ENCODE measurements at places on chromosomes 16 and 17.

- DNase-seq = no peak
Observed at GRCh38 chr16:82340531-82340930, 170.5 kb upstream of the MPHOSPH6 start.

- DNase-seq = no peak
Observed at GRCh38 chr17:10121971-10122707, 76.3 kb downstream of the GAS7 start.

DNA sequence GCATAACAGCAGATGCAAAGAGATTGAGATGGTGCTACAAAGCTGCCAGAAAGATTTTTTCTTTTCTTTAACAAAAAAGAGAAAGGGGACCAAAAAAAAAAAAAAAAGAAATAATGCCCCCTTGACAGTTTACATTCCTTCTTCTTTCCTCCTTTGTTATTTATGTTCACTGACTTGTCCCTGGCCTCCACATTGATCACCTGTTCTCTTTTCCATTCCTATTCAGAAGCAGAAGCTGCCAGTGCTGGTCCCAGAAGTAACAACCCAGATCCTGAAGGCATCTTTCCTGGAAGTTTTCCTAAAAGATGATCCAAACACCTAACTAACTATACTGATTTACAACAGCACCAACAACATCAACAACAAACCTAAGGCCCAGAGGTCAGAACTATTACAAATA is 728.1 kb downstream of the KCNJ2 start:
- no peak for DNase-seq

GRCh38 chr16:75471723-75472633 is 7.5 kb upstream of the TMEM170A start:
- peak; percentile 75 for DNase-seq

DNA sequence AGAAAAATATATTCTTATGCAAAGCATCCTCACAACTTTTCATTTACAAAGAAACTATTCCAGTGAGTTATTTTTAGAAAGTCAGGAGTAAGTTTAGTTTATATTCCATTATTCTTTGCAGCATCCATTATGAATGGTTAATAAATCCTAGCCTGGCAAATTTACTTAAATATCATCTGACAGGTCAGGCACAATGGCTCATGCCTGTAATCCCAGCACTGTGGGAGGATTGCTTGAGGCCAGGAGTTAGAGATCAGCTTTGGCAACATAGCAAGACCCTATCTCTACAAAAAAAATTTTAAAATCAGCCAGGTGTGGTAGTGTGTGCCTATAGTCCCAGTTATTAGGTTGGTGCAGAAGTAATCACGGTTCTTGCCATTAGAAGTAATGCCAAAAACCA is 12.9 kb downstream of the ESRP2 start:
- DNase-seq = no peak

DNA sequence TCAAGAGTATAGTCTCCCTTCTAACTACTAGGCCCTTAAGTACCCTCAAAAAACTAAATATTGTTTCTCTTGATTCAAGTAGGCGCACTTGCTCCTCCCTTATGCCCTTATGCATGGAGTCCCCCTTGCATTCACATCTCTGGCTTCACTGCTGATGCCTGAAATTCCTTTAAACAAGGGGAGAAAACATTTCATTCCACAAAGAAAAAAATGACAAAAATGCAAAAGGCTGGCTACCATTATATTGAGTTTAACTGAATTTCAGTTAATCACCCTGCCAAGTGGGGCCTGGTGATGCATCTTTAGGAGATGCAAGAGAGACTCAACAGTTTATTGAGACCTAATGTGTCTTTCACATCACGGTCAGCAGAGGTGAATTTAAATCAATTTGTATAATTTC is 35.6 kb downstream of the CRLF3 start:
- no peak for DNase-seq

GRCh38 chr17:36602030-36602748 is 806 bp downstream of the MRM1 start:
- DNase-seq = no peak

GRCh38 chr17:80092959-80093358 is 8.4 kb upstream of the GAA start:
- DNase-seq = no peak

DNA sequence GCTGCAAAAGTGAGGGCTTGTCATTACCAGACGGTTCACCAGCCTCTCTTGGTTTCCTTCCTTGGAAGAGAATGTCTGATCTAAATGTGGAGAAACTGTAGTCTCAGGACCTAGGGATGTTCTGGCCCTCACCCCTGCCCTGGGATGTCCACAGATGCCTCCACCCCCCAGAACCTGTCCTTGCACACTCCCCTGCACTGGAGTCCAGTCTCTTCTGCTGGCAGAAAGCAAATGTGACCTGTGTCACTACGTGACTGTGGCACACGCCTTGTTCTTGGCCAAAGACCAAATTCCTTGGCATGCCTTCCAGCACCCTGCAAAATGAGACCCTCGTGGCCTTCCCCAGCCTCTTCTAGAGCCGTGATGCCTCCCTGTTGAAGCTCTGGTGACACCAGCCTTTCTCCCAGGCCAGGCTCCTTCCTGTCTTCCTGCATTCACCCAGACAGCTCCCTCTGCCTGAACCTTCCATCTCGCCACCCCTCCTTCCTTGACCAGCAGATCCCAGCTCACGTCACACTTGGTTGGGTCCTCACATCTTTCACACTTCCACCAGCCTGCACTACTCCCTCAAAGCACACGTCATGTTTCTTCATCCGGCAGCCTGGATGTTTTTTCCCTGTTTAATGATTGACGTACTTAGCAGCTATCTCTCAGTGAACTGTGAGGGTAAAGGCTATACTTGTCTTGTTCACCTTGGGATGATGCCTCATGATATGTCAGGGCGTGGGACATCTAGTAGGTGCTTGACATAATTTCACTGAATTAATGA is 4.3 kb downstream of the ZNF768 start:
- no peak for DNase-seq

GRCh38 chr17:44653954-44654353 is 2.3 kb upstream of the MEIOC start:
- DNase-seq = no peak

DNA sequence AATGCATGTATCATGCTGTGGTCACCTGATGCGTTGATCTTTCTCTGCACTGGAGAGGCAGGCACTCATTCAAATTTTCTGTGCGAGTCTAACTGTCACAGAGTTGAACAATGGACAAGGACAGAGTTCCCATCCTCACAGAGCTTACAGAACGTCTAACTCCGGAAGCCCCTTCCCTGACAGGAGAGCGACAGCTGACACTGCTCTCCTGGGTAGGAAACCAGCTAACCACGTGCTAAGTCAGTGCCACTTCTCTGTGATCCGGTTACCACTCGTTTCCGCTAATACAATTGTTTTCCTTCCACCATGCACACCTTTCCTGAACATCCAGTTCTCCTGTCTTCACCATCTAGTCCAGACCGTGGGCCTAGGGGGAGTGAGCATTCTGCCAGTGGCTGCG is 11.3 kb downstream of the KLHDC4 start:
- DNase-seq = no peak

DNA sequence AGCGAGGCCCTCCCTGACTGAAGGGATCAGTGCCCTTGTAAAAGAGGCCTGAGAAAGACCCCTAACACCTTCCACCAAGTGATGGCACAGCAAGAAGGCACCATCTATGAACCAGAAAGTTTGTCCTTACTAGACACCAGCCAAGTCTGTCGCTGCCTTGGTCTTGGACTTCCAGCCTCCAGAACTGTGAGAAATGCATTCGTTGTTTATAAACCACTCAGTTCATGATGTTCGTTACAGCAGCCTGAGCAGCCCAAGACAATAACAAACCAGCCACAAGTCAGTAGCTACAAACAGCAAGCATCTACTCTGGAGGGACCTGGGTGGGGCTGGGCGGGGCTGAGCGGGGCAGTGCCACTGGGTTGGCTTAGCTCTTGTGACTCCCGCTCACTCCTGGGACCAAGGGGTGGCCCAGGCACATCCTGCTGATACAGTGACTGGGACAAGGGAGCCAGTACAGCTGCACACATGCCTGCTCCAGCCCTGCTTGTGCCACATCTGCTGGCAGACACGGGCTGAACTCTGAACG is 234.9 kb downstream of the IRF8 start:
- DNase-seq = no peak

DNA sequence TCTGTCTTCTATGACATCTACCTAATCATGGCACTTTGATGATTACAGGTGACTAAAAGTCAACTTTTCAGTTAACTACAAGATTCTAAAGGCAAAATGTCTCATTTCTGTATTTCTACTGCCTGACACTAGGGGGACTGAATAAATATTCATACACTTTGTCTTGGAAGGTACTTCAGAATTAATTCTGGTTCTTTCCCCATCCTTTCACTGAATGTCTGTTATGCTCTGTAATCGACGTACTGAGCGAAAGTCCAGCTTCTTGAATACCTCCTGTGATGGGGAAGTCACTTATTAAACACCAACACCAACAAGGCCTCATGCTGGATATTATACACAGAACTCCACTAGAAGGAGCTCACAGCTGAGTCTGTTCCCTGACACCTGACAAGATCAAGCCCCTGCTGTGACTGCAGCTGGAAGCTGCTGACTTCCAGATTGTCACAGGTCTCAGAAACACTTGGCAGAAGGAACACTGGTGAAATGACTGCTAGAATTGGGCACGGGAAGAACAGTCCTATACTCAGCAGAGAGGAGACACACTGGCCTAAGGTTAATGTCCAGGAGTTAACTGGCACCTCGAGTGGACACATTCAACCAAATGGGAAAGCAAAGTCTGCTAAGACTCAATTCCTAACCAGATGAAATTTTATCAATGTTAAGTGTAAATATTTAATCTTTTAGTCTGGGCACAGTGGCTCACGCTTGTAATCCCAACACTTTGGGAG is 31.9 kb downstream of the CMC2 start:
- DNase-seq = no peak

GRCh38 chr17:64005734-64006167 is 7.6 kb downstream of the PRR29 start:
- DNase-seq = peak; percentile 51

GRCh38 chr17:39118674-39119419 is 32.6 kb downstream of the PLXDC1 start:
- no peak for DNase-seq

DNA sequence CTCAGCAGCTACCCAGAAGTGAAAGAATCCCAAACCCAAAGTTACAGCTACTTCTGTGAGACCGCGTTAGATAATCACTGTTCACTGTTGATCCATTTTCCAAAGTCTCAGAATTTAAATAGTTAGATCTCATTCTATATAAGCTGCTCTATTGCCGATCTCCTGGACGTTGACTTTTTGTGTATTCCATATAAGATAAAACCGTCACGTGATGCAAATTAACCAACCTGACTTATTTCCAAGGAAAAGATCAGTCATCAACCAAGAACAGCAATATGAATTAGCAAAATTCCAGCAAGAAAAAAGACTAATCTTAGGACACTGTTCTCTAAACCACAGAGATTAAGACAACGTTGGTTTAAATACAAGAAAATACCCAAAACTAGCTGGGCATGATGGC is 8.3 kb downstream of the ACOX1 start:
- DNase-seq = no peak

- DNase-seq = no peak
Observed at GRCh38 chr16:89918453-89919347, at the start of gene MC1R. Gene MC1R (plus strand): TSS chr16:89918862. CDS start chr16:89919259, 397 bp downstream.

- no peak for DNase-seq
Observed at GRCh38 chr17:63132459-63132911, 166.4 kb downstream of the TANC2 start.

GRCh38 chr17:30225919-30226553 is 9.5 kb downstream of the SLC6A4 start:
- DNase-seq = peak; percentile 52

DNA sequence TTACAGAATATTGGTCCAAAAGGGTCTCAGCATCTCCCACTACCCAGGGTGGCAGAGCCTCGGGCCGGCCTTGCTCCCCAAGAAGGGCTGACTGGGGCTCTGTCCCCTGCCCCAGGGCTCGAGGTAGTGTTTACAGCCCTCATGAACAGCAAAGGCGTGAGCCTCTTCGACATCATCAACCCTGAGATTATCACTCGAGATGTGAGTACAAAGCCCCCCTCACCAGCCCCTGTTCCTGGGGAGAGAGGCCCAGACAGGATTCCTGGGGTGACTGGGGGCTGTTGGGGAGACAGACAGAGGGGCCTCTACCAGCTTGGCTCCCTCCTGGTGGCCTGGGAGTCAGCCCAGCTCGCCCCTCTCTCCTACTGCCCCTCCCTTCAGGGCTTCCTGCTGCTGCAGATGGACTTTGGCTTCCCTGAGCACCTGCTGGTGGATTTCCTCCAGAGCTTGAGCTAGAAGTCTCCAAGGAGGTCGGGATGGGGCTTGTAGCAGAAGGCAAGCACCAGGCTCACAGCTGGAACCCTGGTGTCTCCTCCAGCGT is 6.1 kb upstream of the NLRC5 start:
- DNase-seq = no peak

- DNase-seq = no peak
Observed at GRCh38 chr16:66898207-66898606, 17.9 kb downstream of the PDP2 start.

DNA sequence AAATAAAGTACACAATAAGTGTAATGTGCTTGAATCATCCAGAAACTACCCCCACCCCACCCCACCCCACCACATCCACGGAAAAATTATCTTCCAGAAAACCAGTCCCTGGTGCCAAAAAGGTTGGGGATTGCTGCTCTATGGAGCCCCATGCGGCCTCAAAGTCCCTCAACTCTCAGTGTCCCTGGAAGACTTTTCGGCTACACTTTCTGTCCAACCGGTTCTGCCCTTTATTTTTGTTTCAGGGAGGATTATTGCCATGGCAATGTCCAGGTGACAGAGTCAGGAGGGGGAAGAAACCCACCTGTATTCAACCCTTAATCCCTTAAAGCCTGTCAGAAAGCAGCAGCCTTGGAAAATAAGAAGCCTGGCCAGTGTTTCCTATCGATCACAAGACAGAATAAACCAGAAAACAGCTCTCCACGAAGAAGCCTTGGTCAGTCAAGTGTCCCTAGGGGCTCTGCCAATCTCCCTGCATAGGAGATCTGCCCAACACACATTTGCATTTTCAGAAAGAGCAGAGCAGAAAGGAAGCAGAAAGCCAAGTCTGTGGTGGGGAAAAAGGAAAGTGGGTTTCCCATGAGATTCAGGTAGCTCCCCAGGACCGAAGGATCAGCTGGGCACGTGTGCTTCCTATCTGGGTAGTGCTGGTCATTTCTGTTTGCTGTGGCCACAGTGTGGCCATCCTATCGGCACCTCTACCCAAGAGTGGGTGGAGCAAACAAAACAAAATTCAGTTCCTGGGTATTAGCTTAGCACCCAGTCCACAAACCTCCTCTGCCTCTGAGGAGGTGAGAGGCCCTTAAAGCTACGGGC is 342.7 kb downstream of the SOX9 start:
- DNase-seq = no peak

DNA sequence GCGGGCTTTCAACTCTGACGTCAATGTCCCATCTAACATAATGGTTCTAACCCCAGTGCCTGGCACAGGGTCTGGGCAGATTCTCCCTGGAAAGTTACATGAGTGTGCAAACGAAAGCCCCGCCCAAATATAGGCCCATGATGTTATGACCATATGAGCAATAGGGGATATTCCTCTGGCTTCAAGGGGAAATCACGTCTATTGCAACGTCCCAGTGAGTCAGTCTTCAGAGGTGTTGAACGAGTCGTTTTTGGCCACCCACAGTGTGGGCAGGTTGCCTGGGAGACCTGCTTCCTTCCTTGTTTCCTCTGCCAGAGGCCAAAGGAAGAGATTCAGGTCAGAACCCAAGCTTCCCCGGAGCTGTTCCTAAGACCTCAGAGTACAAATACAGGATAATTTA is 30.3 kb downstream of the PIK3R5 start:
- peak; percentile 23 for DNase-seq
